ENCODE measurements at places on chromosomes 16 and 17.

DNA sequence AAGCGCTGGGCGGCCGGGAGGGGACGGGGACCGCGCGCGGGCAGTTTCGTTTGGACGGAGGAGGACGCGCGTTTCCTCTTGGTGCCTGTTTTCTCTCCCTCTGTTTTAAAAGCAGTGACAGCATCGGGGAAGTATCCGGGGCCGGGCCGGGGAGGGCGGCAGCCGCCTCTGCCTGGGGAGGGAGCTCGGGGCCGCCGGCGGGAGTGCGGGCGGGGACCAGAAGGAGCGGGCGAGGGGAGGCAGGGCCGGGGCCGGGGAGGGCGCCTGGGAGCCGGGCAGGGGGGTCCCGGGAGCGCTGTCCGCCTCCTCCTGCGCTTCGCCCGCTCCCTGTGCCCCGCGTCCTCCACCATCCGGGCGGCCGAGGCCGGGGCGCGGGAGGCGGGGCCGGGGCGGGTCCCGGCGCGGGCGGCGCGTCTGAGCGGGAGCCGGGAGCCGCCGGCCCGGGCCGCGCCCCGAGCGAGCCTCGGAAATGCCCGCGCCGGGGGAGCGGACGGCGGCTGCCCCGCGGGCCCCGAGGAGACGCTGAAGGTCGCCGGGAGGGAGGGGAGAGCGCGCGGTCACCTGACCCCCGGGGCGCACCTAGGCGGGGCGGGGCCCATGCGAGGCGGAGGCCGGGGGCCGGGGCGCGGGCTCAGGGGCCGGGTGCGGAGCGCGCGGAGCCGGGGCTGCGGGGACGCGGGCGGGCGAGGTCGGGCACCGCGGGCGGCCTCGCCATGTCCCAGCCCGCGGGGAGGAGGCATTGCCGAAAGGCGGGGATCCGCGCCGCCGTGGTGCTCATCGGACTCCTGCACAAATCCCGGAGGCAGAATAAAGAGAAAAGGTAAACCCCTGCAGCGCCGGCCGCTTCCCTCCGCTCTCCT, 57.3 kb downstream of the RAP1GAP2 start:
- H3K4me3 ChIP-seq, result peak overlapping the region; percentile 66
- H3K27me3 ChIP-seq, result peaks cover 62% of the 10 kb centered on the region
- H3K27ac ChIP-seq, result no peak overlapping the region
- DNase-seq, result peak; percentile 55
- H3K36me3 ChIP-seq, result no peaks in the 10 kb centered on the region

- no peak for DNase-seq
- no peaks in the 10 kb centered on the region for H3K27me3 ChIP-seq
- no peak overlapping the region for H3K4me3 ChIP-seq
- no peak overlapping the region for H3K27ac ChIP-seq
- peaks cover 7% of the 10 kb centered on the region for H3K4me1 ChIP-seq
- peaks cover 3% of the 10 kb centered on the region for H3K36me3 ChIP-seq
These were observed 22.2 kb upstream of the RAB11FIP4 start for GRCh38 chr17:31369266-31369665.

DNA sequence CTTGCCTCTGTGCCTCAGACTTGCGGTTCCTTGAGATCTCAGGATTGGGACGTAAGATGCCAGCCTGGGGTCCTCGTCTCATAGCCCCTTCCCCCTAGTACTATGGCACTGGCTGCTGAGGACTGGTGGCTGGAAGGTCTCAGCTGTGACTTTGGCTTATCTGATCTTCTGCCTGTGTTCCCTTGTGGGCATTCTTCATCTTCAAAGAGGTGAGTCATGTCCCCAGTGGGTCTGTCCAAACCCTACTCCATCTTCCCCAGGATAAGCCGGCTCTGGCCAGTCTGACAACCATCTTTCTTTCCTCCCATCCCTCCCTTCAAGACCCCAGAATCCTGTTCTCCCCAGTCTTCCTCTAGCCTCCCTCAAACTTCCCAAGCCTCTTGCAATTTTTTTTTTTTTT, 3.6 kb downstream of the CD19 start:
- DNase-seq, result no peak
- peak overlapping the region; percentile 78 for H3K4me3 ChIP-seq
- peak overlapping the region; percentile 22 for H3K27ac ChIP-seq
- H3K36me3 ChIP-seq, result peaks cover 3% of the 10 kb centered on the region
- no peaks in the 10 kb centered on the region for H3K27me3 ChIP-seq

- H3K27ac ChIP-seq, result no peak overlapping the region
- H3K36me3 ChIP-seq, result peaks cover 12% of the 10 kb centered on the region
- no peaks in the 10 kb centered on the region for H3K27me3 ChIP-seq
- no peak for DNase-seq
- no peaks in the 10 kb centered on the region for H3K4me1 ChIP-seq
These were observed 11.4 kb downstream of the LIMD2 start for GRCh38 chr17:63688396-63689020.

- H3K4me3 ChIP-seq, result no peak overlapping the region
- no peaks in the 10 kb centered on the region for H3K4me1 ChIP-seq
- H3K27ac ChIP-seq, result no peak overlapping the region
These were observed 1342.5 kb downstream of the TP53TG3F start for GRCh38 chr16:34801875-34802274.

GRCh38 chr17:48213797-48214196, 106.2 kb downstream of the SNX11 start:
- H3K4me1 ChIP-seq, result peaks cover 4% of the 10 kb centered on the region
- no peaks in the 10 kb centered on the region for H3K36me3 ChIP-seq
- no peaks in the 10 kb centered on the region for H3K27me3 ChIP-seq
- no peak overlapping the region for H3K27ac ChIP-seq
